ENCODE measurements at places on chromosomes 13 and 19.

GRCh38 chr13:50529154-50529882 is 314.2 kb downstream of the DLEU7 start:
- no peak for DNase-seq

GRCh38 chr19:1296078-1296477 is 10.4 kb downstream of the EFNA2 start:
- DNase-seq: no peak

GRCh38 chr19:46428239-46429135 is at the start of gene PNMA8C:
TSS of gene PNMA8C (minus strand) at chr19:46428936. CDS start at chr19:46428359, 577 bp downstream.
- DNase-seq: peak; percentile 75

DNA sequence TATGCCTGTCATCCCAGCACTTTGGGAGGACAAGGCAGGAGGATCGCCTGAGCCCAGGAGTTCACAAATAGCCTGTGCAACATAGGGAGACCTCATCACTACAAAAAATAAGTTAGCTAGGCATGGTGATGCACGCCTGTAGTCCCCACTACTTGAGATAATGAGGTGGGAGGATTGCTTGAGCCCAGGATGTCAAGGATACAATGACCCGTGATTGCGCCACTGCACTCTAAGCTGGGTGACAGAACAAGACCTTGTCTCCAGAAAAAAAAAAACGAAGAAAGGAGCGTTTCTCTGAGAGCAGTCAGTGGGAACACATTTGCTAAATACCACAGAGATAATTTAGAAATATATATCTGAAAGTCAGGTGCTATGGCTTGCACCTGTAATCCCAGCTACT is 11.9 kb downstream of the CDADC1 start:
- DNase-seq: no peak

DNA sequence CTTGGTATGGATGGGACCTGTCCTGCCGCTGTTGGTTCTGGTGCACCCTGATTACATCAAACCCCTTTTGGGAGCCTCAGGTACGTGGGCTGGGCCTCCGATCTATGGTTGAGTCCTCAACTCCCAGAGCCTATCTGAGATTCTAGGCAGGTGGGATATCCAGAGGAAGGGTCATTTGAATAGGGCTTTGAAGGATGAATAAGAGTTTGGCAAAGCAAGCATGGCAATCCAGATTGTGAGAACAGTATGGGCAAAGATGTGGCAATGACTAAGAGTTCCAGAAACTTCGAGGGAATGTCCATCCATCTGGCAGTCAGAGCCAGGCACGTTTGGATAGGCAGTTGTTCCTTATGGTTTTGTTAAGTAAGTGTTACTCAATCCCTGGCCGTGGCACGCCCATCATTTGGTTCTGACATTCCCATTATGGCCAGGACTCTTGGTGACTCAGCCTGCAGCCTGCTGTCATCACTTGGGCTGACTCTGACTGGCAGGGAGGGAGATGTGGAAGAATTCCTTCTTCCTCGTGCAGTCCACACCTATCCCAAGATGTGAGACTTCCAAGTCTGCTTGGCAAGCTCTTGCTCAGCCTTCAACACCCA is 21.5 kb downstream of the CYP4F22 start:
- DNase-seq: no peak

DNA sequence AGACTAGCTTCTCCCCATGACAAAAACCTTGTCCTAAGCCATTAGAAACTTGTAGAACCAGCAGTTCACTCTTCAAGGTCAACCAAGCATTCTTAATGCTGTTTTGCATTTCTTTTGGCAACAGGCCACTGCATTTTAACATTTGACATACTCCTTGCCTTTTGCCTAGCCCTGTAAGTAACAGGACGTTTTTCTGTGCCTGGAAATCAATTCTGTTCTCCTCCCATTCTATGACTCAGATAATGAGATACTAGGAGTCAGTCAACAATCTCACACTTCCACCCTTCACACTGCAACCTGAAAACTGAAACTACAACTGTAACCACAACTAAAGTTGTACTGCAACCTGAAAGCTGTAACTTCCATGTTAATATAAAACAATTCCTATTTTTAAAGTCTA is 268.7 kb downstream of the MZT1 start:
- DNase-seq: peak; percentile 6

GRCh38 chr13:71303144-71303543 is 563.9 kb downstream of the DACH1 start:
- DNase-seq: no peak

Data from adipocyte (in vitro differentiated cells).